ENCODE measurements at places on chromosomes 1 and 21. TPM values are rescaled to one million over a fixed set of nuclear protein-coding genes. Genes with fewer than 3 reads are reported as not detected.

The MRPL20 gene
- total RNA-seq, result 127 TPM

DNA sequence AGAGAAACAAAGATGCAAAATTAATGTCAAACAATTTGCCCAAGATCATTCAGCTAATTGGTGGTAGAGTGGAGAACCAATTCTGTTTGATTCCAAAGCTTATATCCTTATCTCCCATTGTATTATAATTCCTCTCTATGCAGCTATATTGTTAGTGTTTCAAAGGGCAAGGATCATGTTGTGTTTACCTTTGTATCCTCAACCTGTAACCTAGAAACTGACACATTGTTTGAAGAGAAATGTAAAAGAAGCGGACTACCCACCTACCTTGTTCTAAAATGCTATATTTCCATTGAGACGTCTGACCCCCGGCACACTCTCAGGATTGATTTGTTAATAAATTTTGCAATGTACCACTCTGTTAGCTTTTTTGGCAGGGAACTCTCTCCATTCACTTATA is 9.3 kb downstream of the RAVER2 start:
- peak; percentile 59 for DNase-seq

DNA sequence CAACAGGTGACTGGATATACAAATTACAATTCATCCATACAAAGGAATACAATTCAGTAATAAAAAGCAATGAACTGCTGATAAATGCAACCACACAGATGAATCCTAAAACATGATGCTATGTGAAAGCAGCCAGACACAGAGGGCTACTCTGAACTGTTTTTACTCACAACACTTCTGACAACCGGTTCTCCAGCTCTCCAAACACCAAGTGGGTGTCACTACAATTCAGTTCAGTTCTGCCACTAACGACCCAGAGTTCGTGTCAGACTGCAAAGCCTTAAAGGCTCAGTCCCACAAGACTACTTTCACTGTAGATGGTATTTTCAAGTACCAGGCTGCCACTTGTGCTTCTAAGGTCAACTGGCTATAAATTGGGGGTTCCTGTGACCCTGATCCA is 119.4 kb downstream of the SLC16A1 start:
- DNase-seq, result no peak

DNA sequence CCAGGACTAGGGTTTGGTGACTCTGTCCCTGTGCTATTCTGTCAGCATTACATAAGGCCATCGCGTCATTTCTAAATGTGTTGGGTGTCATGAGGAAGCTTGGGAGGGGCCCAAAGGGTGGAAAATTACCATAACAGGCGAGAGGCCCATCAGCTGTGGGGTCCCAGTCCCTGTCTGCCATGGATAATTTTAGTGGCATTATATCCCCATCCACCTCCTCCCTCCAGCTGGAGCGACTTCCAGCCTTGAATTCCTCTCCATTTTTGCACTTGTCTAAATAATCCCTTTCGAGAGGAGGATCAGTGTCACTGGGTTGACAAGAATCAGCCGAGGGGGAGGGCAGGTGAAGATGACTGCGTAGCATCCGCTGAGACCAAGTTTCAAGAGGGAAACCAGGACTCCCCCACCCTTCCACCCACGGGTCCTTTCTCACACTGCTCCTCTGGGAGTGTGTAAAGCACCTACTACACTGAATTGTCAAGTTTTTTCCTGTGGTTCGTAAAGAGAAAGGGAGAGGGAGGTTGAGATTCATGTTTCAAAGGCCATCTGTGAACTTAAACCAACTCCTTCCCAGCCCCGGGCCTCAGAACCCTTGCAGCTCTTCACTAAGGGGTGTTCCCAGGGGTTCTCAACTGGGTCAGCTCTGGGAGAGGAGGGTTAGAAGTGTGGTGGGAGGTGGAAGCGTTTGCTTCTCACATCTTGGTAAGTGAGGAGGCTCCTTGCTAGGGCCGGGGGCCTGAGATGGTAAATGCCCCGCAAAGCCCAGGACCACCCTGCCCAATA is 29.2 kb downstream of the VASH2 start:
- no peak for DNase-seq

The CXADR gene
- total RNA-seq, result 57.0 TPM

GRCh38 chr1:57204091-57204490 is 219.8 kb downstream of the DAB1 start:
- no peak for DNase-seq

The NEK7 gene
- total RNA-seq, result 25.5 TPM

Data from HepG2 (cell line).